ENCODE measurements at places on chromosomes 5 and 9.

- DNase-seq: no peak
These were observed 209.0 kb upstream of the RPS23 start for GRCh38 chr5:82487131-82487530.

GRCh38 chr5:119792161-119792799 lies 162.9 kb downstream of the FAM170A start:
- no peak for DNase-seq

- DNase-seq: no peak
These were observed 7.0 kb downstream of the NR5A1 start for GRCh38 chr9:124500028-124500795.

GRCh38 chr9:101579711-101580545 lies 14.8 kb downstream of the PPP3R2 start:
- DNase-seq: no peak

DNA sequence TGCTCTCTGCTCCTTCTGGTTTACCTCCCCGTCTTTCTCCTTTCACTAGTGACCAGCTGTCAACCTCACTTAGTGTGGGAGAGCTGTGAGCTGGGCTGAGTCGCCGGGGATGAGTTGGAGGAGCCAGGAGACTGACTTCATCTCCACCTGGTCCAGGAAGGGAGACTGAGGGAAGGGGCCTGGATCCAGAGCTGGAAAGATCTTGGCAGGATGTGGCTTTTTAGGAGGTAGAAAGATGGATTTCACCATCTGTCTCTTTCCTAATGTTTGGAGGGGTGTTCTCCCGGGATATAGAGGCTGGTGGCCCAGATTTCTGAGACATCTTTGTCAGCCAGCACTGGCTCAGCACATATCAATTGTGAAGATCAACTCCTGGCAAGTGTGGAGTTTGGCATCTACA lies 37.1 kb upstream of the TNC start:
- no peak for DNase-seq

DNA sequence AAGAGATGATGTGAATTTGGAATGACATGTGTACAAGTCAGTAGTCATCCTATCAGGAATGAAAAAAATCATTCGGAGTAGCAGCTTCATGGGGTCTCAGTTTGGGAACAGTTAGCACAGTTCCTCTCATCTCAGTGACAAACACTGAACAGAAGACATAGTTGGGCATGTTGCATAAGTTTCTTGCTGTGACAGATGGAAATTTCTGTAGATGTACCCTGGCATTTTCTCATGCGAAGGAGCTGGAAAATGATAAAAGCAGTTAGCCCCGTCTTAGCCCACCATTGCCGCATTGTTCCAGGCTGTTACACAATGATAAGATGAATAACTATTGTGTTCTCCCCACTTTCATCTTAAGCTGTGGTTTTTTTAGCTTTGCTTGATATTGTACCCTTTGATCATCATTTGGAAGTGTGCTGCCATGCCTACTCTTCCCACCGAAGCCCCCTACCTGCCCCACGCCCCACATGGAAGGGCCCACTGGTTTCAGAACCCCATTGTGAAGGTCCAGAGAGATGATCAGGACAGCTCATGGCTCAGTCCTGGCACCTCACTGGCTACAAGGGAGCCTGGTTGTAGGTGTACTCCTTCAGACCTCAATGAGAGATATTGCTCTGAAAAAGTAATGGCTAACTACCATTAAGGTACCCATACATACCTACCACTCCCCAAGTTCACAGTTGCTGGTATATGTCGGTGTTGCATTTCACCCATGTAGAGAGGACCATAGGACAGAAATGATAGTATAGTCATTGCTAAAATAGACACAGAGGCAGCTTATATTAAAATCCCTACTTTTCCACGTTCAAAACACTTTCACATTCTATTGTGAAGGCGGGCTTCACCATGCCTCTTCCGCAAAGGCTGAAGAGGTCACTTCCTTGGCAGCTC lies 38.8 kb downstream of the SFXN1 start:
- DNase-seq: no peak

GRCh38 chr5:1831257-1831656 lies 30.1 kb downstream of the NDUFS6 start:
- no peak for DNase-seq

- DNase-seq: no peak
These were observed 437.7 kb upstream of the MEF2C start for GRCh38 chr5:89320421-89321277.

- DNase-seq: no peak
These were observed 226.5 kb upstream of the TUT7 start for GRCh38 chr9:86580688-86581087.

- DNase-seq: peak; percentile 39
These were observed 3.6 kb downstream of the SIGMAR1 start for GRCh38 chr9:34633851-34634550.

DNA sequence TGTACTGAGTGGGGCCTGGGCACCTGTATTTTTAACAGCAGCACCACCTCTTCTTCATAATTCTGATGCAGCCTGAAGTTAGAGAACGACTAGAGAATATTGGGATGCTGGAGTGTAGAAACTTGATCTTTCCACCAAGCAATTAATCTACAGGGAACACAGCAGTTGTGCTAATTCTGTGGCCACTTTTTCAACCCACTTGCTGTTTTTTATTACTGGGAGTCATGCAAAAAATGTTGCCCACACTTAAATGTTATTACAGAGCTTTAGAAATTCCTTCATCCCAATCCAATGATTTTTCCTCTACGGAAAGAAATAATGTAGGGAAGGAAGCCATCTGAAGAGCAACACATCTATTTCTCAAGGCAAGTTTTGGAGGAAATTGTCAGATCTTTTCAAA lies 190.9 kb upstream of the TUT7 start:
- no peak for DNase-seq

- DNase-seq: no peak
These were observed 1085.4 kb upstream of the CDH6 start for GRCh38 chr5:30108051-30108450.

Measured in stimulated activated CD4-positive, alpha-beta T cell treated with anti-CD3 and anti-CD28 coated beads, Interleukin-15, amount 100 ng/mL, for 48 hours (primary cell).